ENCODE measurements at places on chromosomes 1 and 21. TPM values are rescaled to one million over a fixed set of nuclear protein-coding genes. Genes with fewer than 3 reads are reported as not detected.

GRCh38 chr21:17257784-17258183 is 255.1 kb upstream of the CXADR start:
- no peaks in the 10 kb centered on the region for H3K27me3 ChIP-seq
- no peak for DNase-seq
- no peaks in the 10 kb centered on the region for H3K36me3 ChIP-seq
- no peaks in the 10 kb centered on the region for H3K4me1 ChIP-seq

- no peak overlapping the region for H3K4me3 ChIP-seq
- H3K36me3 ChIP-seq, result no peaks in the 10 kb centered on the region
- no peak overlapping the region for H3K27ac ChIP-seq
- H3K4me1 ChIP-seq, result no peaks in the 10 kb centered on the region
These were observed 6.7 kb downstream of the CSF3R start for GRCh38 chr1:36475910-36476604.

GRCh38 chr1:64147759-64148158 is 55.7 kb upstream of the UBE2U start:
- H3K4me3 ChIP-seq, result no peak overlapping the region
- H3K4me1 ChIP-seq, result no peaks in the 10 kb centered on the region
- no peak for DNase-seq
- H3K36me3 ChIP-seq, result peaks cover 24% of the 10 kb centered on the region
- no peak overlapping the region for H3K27ac ChIP-seq

GRCh38 chr1:77100875-77101274 is 118.4 kb downstream of the PIGK start:
- no peaks in the 10 kb centered on the region for H3K27me3 ChIP-seq
- no peak for DNase-seq
- no peak overlapping the region for H3K27ac ChIP-seq
- H3K36me3 ChIP-seq, result peaks cover 3% of the 10 kb centered on the region

DNA sequence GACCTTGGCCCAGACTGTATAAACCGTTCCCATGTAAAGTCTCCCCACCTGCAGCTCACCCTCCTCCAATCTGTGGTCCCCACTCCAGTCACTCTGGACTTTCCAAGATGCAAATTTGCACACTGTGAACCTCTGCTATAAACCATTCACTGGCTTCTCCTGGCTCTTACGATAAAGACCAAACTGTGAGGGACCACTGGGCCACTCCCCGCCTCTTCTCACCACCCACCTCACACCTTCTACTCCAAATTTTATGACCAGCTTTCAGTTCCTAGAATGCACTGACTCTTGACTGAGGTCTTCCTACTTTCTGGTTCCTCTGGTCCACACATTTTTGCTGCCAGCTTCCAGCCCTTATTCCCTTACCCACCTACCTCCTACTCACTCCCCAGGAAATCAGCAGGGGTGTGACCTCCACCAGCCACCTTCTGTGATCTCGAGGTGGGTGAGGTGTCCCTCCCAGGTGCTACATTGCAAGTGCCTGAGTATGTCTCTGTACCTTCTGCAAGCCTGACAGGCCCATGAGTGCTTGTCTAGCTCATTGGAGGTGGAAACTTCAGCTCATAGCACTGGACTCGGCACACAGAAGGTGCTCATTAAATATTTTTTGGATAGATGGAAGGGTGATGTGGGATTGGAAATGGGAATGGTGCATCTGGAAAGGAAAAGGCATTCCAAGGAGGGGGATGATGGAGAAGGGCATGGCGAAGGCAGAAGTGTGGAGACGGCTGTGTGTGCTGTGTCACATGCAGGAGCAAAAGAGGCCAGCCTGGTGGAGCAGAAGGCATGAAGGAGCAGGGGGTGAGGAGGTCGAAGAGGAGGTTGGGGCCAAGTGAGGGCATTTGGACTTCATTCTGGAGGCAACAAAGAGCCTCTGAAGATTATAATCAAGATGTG is 15.6 kb upstream of the CSF1 start:
- H3K36me3 ChIP-seq, result no peaks in the 10 kb centered on the region
- H3K4me1 ChIP-seq, result peaks cover 75% of the 10 kb centered on the region
- H3K4me3 ChIP-seq, result no peak overlapping the region

- no peaks in the 10 kb centered on the region for H3K27me3 ChIP-seq
- peaks cover 56% of the 10 kb centered on the region for H3K36me3 ChIP-seq
- H3K4me3 ChIP-seq, result no peak overlapping the region
- DNase-seq, result no peak
- H3K27ac ChIP-seq, result no peak overlapping the region
- no peaks in the 10 kb centered on the region for H3K4me1 ChIP-seq
These were observed 4.3 kb upstream of the MTFR1L start for GRCh38 chr1:25815208-25816111.

DNA sequence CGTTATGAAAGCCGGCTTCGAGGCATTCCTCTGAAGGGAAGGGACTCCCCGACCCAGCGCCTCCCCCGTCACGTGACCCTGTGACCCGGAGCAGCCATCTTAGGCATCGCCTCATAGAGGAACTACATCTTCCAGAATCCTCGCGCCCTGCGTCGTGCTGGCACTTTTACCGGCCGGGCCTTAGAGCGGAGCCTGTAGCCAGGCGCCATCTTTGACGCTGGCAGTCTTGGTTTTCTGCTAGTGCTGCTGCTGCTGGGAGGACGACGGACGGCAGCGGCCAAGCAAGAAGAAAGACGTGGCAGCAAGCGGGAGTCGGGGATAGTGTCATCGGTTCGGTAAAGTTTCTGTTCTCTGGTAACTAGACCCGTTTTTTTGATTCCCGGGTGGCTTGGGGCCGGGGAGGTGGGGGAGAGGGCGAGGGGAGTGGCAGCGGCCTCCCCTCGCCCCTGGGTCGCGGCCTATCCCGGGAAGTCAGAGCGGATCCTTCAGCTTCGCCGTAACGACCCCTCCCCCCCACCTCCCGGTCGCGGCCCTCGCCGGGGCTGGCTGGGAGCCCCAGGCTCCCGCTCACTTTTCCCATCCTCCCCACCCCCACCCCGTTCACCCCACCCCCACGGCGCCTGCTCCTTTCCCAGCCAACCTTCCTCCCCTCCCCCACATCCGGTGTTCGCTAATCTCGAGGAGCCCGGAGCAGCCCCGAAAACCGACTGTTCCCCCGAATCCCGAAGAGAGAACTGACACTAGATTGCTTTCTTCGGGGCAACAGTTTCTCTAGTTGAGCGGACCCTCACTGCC is at the start of the genes ZBED6 and ZC3H11A:
Gene ZBED6, plus strand, starts transcription at position 183 of the 795 bp plus-strand sequence. CDS start 1,900 bp downstream, outside the sequence.
Gene ZC3H11A, plus strand, starts transcription at position 183 of the 795 bp plus-strand sequence. CDS start 21,448 bp downstream, outside the sequence.
- H3K36me3 ChIP-seq, result peaks cover 9% of the 10 kb centered on the region
- peak within 1 kb of the TSS; percentile 66 for H3K4me3 ChIP-seq
- peaks cover 35% of the 10 kb centered on the region for H3K4me1 ChIP-seq
- H3K27me3 ChIP-seq, result no peaks in the 10 kb centered on the region
- DNase-seq, result peak; percentile 100

DNA sequence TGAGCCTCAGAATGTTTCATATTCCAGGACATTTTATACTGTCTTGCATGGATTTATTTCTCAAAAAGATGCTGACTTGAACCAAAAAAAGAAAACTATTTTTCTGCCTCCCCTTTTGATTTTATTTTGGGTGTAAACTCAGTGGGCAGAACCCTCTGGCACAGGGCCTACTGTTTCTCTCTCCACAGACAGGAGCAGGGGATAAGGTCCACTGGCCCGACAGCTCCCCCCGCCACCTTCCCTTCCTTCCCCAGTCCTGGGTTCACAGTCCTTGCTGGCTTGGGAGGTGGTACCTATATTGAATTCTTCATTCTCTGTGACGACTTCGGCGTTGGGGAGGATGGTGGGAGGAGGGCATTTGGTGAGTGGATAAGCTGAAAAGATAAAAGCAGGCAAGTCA is 114.3 kb downstream of the ZSCAN20 start:
- no peak for DNase-seq
- H3K27me3 ChIP-seq, result no peaks in the 10 kb centered on the region
- H3K36me3 ChIP-seq, result no peaks in the 10 kb centered on the region
- no peaks in the 10 kb centered on the region for H3K4me1 ChIP-seq
- H3K4me3 ChIP-seq, result no peak overlapping the region

DNA sequence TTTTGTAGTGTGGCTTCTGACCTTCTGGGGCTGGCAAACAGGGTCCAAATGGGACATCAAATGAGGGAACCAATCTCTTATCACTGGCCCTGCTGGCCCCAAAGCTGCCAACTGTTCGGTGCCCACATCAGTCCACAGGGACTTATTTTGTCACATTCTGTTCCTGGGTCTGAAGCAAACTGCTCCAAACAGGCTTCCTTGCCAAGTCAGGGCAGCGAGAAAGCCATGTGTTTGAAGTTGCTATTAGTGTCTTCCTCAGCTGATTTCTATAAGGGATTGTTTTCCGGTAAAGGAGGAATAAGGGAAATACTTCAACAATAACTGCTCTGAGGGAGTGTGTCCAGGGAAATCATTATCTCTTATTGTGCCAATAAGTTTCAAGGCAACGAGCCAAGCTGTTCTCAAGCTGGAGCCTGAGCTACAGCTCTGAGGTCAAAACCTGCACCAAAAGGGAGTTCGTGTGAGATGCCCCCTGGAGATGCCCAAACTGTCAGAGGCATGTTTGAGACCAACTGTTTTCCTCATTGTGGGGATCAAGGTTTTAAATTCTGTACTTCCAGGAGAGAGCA is 381.4 kb upstream of the PROX1 start:
- no peaks in the 10 kb centered on the region for H3K4me1 ChIP-seq
- no peak overlapping the region for H3K27ac ChIP-seq
- H3K4me3 ChIP-seq, result no peak overlapping the region
- no peak for DNase-seq

- no peaks in the 10 kb centered on the region for H3K4me1 ChIP-seq
- peak; percentile 67 for DNase-seq
- H3K27ac ChIP-seq, result no peak overlapping the region
- H3K36me3 ChIP-seq, result no peaks in the 10 kb centered on the region
- H3K27me3 ChIP-seq, result peaks cover 15% of the 10 kb centered on the region
These were observed 5.4 kb upstream of the TDRD5 start for GRCh38 chr1:179586107-179586823.

DNA sequence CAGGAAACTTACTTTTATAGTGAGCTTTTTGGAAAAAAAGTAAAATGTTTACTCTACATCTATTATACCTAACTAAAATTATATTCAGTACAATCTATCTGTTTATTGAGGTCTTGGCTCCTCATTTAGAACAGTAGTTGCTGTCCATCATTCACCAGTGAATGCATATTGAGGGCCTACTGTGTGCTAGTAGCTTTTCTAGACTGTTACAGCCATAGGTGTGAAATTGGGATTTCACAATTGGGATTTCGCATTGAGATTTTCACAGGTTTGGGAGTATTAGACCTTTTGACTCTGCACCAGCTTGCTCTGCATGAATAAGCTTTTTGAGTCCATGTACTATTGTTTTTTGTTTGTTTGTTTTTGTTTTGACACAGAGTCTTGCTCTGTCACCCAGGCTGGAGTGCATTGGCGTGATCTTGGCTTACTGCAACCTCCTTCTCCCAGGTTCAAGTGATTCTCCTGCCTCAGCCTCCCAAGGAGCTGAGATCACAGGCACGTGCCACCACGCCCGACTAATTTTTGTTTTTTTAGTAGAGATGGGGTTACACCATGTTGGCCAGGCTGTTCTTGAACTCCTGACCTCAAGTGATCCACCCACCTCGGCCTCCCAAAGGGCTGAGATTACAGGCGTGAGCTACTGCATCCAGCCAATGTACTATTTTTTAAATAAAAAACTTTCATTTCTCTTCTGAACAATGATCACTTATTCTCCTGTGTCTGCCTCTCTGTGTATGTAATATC is 47.2 kb upstream of the ERRFI1 start:
- DNase-seq, result no peak
- no peaks in the 10 kb centered on the region for H3K36me3 ChIP-seq
- H3K27me3 ChIP-seq, result no peaks in the 10 kb centered on the region
- no peak overlapping the region for H3K27ac ChIP-seq

DNA sequence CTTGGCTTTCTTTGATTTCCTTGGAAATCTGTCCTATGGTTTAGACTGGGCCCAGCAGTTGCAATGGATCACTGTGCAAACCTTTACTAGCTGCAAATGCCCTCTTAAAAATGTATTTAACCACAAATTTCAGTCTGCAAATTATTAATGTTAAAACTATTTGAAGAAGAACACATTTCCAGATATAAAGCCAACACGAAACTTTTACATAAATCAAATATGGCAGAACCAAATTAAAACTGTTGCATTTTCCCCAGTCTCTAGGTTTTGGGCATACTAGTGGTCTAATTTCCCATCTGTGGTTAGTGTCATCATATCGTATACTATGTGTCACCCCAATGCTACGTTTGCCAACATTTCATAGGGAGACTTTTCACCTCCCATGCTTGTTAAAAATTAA is 52.3 kb downstream of the HMCN1 start:
- no peaks in the 10 kb centered on the region for H3K36me3 ChIP-seq
- H3K27me3 ChIP-seq, result no peaks in the 10 kb centered on the region
- no peak overlapping the region for H3K4me3 ChIP-seq
- H3K27ac ChIP-seq, result no peak overlapping the region
- DNase-seq, result no peak

DNA sequence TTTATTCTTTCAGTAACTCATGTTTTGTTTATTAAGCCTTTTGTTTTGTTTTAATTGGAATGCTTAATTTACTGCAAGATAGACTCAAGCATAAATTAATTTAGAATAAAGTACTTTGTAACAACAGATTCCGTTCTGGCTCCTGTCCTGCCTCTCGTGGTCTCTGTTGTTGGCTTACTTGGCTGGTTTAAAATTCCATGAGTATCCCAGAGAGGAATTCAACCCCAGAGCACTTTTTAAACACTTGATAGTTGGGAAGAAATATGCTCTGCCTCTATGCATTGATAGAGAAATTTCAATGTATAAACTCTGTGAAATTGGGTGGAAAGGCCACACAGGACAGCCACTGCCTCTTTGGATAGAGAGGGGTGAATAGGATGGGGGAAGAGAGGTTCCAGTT is 89.7 kb downstream of the ATP5PO start:
- DNase-seq, result no peak
- no peaks in the 10 kb centered on the region for H3K27me3 ChIP-seq
- H3K27ac ChIP-seq, result no peak overlapping the region
- H3K4me1 ChIP-seq, result peaks cover 30% of the 10 kb centered on the region
- H3K36me3 ChIP-seq, result peaks cover 40% of the 10 kb centered on the region

GRCh38 chr1:234962340-234962989 is 166.2 kb downstream of the TOMM20 start:
- H3K4me1 ChIP-seq, result peaks cover 81% of the 10 kb centered on the region
- no peaks in the 10 kb centered on the region for H3K27me3 ChIP-seq
- peak overlapping the region; percentile 99 for H3K27ac ChIP-seq
- DNase-seq, result peak; percentile 54

- no peak for DNase-seq
- H3K27me3 ChIP-seq, result no peaks in the 10 kb centered on the region
- H3K36me3 ChIP-seq, result no peaks in the 10 kb centered on the region
- H3K4me1 ChIP-seq, result no peaks in the 10 kb centered on the region
- H3K27ac ChIP-seq, result no peak overlapping the region
These were observed 155.1 kb downstream of the HHAT start for GRCh38 chr1:210483821-210484220.

The C1orf87 gene
- not detected for polyA plus RNA-seq

The TSPEAR gene
- 2.6 TPM for polyA plus RNA-seq

The CNTN2 gene
- 0.06 TPM for polyA plus RNA-seq

The CTSS gene
- polyA plus RNA-seq, result 3.9 TPM

The ATAD3C gene
- 0.53 TPM for polyA plus RNA-seq

The FABP3 gene
- 4,008 TPM for polyA plus RNA-seq

The AGMAT gene
- 0.12 TPM for polyA plus RNA-seq

The GNG4 gene
- polyA plus RNA-seq, result not detected

The TEDDM1 gene
- not detected for polyA plus RNA-seq

The AIRE gene
- not detected for polyA plus RNA-seq

The C1orf185 gene
- polyA plus RNA-seq, result not detected

All from heart left ventricle (tissue), 16 donors.